Endodermal cell (in vitro differentiated cells): ENCODE measurements at places on chromosomes 7 and 10. TPM values are rescaled to one million over a fixed set of nuclear protein-coding genes. Genes with fewer than 3 reads are reported as not detected.

The UPF2 gene
- 16.8 to 21.4 TPM (median 20.6 TPM) in 3 replicates for total RNA-seq

The OR6B1 gene
- total RNA-seq = not detected in 3 replicates

The LOXL4 gene
- total RNA-seq = 0.77 to 1.5 TPM (median 1.0 TPM) in 3 replicates

The BAMBI gene
- 11.5 to 43.6 TPM (median 41.4 TPM) in 3 replicates for total RNA-seq

The FGL2 gene
- not detected in 2 replicates for total RNA-seq

The GPR22 gene
- total RNA-seq = not detected in 2 replicates

The GPR26 gene
- total RNA-seq = not detected in 3 replicates

The CYP17A1 gene
- total RNA-seq = not detected in 2 replicates

The NME8 gene
- 1.9 and 2.3 TPM in 2 replicates for total RNA-seq

The PLXNA4 gene
- total RNA-seq = 33.3 and 42.7 TPM in 2 replicates

The VWDE gene
- 7.8 to 12.1 TPM (median 11.8 TPM) in 3 replicates for total RNA-seq
